ENCODE measurements at places on chromosomes 11 and 22. TPM values are rescaled to one million over a fixed set of nuclear protein-coding genes. Genes with fewer than 3 reads are reported as not detected.

DNA sequence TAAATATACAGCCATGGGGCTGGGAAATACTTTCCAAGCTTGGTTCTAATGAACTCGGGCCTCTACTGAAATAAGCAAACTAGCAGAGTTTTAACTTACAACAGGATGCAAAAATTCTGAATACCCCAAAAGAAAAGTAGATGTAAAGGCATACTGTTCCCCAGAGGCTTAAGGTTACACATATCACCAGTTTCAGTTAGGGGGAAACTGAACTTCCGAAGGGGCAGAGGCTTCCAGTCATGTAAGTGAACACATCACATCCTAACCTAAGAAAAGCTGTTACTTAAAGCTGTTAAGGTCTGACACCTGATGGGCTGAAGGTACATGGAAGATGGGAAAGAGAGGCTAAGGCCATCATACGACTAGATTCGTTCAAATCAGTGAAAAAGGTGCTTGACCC is 2.3 kb downstream of the GAB2 start:
- peaks cover 18% of the 10 kb centered on the region for H3K4me1 ChIP-seq
- H3K4me3 ChIP-seq: no peak overlapping the region
- no peak for DNase-seq
- no peaks in the 10 kb centered on the region for H3K36me3 ChIP-seq

DNA sequence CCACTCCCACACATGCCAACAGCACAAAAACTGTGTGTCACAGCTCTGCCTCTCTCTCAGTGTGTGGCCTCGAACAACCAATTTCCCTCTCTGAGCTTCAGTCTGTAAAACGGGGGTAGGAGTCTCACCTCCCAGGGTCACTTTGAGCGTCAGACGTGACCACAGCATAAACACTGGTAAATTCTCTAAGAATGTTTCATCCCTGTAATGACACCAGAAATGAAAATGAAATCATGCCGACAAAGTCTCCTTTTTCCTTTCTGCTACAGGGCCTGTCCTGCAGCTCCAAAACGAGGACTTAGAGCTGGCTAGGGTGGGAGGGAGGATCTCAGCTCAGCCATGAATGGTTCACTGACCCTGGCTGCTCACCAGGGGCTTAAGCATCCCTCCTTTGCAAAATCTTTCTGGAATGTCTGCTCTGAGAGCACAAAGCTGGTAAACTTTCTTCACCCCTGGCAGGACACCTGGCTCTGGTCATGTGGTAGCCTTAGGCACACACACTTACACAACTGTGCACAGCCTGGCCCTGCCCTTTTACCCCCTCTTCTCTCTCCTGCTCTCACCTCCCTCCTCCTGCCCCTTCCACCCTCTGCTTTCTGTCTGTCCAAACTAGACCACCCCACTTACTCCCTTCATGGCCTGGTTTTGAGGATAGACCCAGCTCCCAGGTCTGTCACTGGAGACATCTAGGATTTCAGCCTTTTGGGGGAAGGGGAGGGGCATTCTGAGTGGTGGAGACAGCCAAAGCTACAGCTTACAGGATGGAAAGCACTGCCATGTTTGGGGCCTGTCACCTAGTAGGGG is 12.3 kb upstream of the TSKU start:
- no peak overlapping the region for H3K4me3 ChIP-seq
- no peaks in the 10 kb centered on the region for H3K27me3 ChIP-seq
- peaks cover 27% of the 10 kb centered on the region for H3K4me1 ChIP-seq
- no peak overlapping the region for H3K27ac ChIP-seq
- H3K36me3 ChIP-seq: no peaks in the 10 kb centered on the region
- no peak for DNase-seq

GRCh38 chr11:17601256-17601671 is 54.2 kb downstream of the OTOG start:
- DNase-seq: no peak
- peaks cover 8% of the 10 kb centered on the region for H3K4me1 ChIP-seq
- no peaks in the 10 kb centered on the region for H3K27me3 ChIP-seq

- no peak for DNase-seq
- peaks cover 48% of the 10 kb centered on the region for H3K36me3 ChIP-seq
- H3K27ac ChIP-seq: no peak overlapping the region
These were observed 51.5 kb upstream of the HORMAD2 start for GRCh38 chr22:30028731-30029130.

GRCh38 chr22:46067159-46068111 is 82.9 kb upstream of the PPARA start:
- no peak for DNase-seq
- peak overlapping the region; percentile 69 for H3K4me3 ChIP-seq
- no peaks in the 10 kb centered on the region for H3K27me3 ChIP-seq

DNA sequence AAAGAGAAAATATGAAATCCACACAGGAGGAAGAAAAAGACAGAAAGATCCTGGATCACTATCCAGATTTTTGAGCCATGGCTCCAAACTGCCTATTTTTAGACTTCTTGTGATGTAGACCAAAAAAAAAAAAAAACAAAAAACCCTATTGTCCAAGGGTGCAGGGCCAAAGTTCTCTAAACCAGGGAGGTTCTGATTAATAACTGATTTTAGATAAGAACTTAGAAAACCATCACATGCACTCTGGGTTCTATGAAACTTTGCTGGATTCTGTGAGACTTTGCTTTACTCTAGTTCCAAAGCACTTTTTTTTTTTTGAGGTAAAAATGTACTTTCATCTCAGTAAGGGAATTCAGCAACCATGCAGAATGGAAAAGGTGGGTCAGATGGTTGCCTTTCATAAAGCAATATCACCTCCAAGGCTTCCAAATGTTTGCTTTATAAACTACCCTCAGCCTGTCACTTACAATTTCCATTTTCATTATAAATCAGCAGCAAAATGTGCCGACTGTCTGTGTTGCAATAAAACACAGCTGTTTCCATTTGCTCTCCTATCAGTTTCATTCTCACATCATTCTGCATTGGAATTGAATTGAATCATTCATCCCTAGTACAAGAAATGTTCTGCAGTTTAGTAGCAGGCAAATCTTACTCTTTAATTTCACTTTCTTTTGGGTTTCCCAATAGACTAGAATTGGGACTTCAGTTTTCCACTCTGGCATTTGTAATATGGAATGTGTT is 1584.3 kb upstream of the RAG2 start:
- DNase-seq: no peak
- H3K27me3 ChIP-seq: no peaks in the 10 kb centered on the region
- no peaks in the 10 kb centered on the region for H3K4me1 ChIP-seq
- H3K4me3 ChIP-seq: no peak overlapping the region
- H3K27ac ChIP-seq: no peak overlapping the region

DNA sequence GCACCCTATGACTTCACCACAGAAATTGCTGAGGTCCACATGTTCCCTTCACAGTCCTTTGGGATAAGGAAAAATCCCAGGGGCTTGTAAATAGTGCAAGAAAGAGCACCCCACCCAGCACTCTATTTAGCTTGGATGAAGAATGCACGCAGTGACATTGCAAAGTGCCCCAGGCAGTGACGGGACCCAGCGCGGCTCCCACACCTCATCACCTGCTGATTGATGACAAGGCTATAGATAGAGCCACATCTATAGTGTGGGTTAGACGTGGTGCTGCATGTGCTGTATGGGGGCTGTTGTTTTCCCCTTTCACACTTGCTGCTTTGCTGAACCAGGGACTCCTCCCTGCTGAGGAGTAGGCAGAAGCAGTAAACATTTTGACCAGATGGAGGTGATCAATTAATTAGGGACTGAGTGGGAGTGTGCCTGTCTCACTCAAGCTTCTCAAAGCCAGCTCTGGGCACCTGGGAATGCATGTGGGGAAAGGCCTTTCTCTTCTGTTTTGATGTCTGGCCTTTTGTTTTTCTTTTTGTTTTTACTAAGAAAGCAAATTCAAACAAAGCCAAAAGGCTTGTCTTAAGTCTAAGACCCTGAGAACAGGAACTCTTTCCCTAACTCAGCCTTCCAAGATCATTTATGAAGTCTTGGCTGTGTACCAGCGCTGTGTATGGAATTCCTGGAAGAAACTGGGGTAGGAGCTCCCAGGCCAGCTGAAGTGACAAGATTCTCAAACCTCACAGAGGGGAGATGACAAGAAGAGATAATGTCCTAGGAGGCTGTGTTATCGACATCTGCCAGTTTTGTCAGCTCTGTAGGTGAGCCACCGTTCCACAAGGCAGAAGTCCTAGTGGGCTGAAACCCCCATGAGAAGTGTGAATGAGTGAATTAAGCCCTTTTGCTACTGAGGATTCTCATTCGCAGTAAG is 219.7 kb downstream of the BARX2 start:
- H3K27me3 ChIP-seq: no peaks in the 10 kb centered on the region
- no peak for DNase-seq
- H3K36me3 ChIP-seq: no peaks in the 10 kb centered on the region
- no peaks in the 10 kb centered on the region for H3K4me1 ChIP-seq
- no peak overlapping the region for H3K27ac ChIP-seq

DNA sequence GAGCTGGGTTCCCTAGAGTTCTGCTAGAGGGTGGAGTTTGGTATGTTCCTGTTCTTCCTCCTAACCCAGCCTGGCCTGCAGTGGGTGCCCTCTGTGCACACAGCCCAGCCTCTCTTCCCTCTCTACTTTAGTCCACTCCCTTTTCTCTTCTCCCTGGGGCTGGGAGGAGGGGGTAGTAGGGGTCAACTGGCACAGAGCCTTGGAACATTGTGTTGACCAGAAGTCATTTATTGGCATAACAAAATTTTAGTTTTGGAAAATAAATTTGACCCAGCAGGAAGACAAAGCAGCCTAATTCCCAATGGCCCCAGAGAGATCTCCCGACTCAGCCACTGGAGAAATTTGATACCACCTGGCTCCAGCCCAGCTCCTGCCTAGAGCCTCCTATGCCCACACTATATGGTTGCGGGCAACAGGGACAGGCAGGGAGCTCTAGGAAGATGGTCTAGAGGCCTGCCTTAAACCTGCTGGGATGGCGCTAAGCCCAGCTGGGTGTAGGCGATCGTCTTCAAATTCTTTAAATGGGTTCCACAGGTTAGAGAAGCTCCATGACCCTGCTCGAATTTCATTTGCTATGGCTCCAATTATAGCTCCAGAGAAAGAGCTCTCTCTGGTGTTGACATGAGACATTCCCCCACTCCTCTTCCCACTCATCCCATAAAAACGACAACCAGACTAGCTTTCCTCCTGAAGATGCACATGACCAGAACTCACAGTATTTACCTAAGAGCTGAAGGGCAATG is 9.9 kb downstream of the PCSK7 start:
- H3K27me3 ChIP-seq: no peaks in the 10 kb centered on the region
- H3K4me3 ChIP-seq: no peak overlapping the region
- no peak overlapping the region for H3K27ac ChIP-seq
- peaks cover 2% of the 10 kb centered on the region for H3K4me1 ChIP-seq

DNA sequence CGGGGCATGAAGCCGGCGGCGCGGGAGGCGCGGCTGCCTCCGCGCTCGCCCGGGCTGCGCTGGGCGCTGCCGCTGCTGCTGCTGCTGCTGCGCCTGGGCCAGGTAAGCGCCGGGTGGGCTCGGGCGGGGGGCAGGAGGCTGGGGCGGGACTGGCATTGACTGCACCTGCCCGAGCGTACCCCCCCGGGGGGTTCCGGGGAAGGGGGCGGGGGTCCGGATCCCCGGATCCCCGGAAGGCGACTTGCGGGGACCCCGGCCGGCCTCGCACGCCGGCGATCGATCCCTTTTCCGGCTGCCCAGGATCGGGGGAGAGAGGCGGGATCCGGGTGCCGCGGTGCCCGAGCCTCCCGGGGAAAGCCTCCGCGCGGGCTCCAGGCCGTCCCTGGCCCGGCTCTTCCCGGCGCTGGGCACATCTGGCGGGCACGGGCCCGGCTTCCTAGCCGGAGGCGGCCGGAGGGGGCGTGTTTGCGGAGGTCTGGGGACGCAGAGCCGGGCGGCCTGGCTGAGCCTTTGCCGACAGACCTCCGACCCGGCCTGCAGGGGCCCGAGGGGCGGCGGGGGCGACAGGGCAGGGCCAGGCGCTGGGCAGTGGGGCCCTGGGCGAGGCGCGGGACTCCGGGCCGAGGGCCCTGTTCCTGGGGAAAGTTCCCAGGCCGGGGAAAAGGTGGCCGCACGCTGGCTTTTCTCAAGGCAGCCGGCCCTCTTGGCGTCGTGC is 705 bp downstream of the PTPRJ start:
- H3K36me3 ChIP-seq: peaks cover 8% of the 10 kb centered on the region
- H3K27me3 ChIP-seq: no peaks in the 10 kb centered on the region
- DNase-seq: peak; percentile 93
- peak overlapping the region; percentile 76 for H3K4me3 ChIP-seq
- H3K27ac ChIP-seq: no peak overlapping the region

- peaks cover 23% of the 10 kb centered on the region for H3K4me1 ChIP-seq
- no peaks in the 10 kb centered on the region for H3K27me3 ChIP-seq
These were observed 3.3 kb upstream of the CRACR2B start for GRCh38 chr11:824292-824880.

DNA sequence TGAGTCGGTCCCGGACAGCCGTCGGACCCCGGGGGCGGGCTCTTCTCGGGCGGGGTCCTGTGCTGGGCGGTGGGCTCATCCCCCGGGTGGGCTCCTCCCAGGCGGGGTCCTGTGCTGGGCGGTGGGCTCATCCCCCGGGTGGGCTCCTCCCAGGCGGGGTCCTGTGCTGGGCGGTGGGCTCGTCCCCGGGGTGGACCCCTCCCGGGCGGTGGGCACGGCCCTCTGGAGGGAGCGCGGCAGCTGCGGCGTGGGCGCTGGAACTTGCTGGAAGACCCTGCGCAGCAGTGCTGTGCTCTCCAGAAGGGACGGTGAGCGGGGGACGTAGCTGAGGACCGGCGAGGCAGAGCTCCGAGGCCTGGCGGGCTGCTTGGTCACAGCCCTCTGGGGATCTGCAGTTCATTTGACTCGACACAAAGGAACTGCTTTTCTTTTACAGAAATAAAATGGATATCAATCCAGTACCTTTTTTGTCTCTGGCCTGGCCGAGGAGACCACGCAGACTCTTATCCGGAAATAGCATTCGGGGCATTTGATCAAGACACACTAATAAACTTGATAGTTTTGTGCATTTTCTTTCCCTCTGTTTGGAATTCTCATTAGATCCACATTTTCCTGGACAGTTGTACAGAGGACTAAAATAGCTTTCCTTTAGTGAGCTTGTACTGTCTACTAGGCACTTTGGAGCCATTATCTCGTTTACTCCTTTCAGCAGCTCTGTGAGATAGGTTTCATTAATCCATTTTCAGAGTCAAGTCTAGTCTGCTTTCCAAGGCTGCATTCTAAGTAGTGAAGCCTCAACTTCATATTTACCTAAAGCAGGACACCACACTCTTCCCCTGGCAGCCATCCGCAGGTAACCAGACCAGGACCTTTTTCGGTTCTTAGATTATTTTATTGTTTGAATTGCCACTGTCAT is 812 bp downstream of the JAM3 start:
- DNase-seq: peak; percentile 75
- H3K36me3 ChIP-seq: no peaks in the 10 kb centered on the region
- H3K27ac ChIP-seq: peak overlapping the region; percentile 31
- H3K27me3 ChIP-seq: peaks cover 12% of the 10 kb centered on the region

Gene GLYATL2
- 0.31 TPM for polyA plus RNA-seq

Gene FGF19
- polyA plus RNA-seq: not detected

Gene GALNT18
- 0.64 TPM for polyA plus RNA-seq

Gene MAJIN
- not detected for polyA plus RNA-seq

Gene PIK3IP1
- 11.3 TPM for polyA plus RNA-seq

Gene LDHA
- 524 TPM for polyA plus RNA-seq

All from SK-N-SH (cell line).